ENCODE measurements at places on chromosomes 2 and 18.
A peak's percentile ranks its signal among the peaks of the same experiment; 100 is the strongest.

DNA sequence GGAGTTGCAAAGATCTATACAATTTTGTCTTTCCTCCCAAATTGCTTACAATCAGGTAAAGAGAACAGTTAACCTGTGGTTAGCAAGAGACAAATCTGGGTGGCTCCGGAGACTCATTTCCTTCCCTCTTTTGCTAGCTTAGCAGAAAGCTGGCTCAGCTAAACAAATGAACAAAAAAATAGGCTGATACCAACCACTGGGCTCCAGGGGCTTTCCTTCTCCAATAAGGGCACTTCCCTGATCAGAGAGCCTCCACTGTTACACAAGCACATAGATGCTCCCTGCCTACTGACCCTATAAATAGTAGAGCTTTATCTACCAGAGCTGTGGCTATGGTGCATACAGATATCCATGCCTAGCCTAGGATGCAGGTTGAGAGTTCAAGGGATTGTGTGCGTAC, 90.1 kb upstream of the ARL5A start:
- no peak for DNase-seq

GRCh38 chr2:177010146-177010545, 202.4 kb upstream of the HNRNPA3 start:
- no peak for DNase-seq

DNA sequence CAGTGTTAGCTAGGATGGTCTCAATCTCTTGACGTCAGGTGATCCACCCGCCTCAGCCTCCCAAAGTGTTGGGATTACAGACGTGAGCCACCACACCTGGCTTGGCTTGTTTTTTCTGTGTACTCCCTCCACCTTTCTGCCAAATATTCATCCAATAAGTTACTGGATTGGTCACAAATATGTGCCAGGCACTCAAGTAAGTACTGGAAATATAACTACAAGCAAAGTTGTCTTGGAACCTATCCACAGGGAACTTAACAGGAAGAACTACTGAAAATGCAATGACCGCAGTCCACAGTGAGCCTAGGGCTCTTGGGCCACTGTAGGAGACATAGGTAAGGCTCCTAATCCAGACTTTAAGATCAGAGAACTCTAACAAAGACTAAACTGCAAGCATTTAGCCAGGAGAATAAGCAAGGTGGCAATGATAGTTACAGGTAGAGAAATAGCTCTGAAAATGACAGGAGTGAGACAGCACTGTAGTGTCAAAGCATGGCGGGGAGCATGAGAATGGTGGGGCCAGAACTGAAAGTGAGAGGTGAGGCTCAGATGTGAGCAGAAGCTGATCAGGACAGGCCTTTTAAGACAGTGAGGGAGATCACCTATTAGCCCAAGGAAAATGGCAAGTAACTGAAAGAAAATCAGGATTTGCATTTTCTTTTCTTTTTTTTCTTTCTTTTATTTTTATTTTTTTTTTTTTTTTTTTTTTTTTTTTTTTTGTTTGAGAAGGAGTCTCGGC, 252.1 kb downstream of the RBM43 start:
- DNase-seq: no peak

GRCh38 chr2:113895301-113895700, 5.4 kb downstream of the ACTR3 start:
- peak; percentile 58 for DNase-seq

DNA sequence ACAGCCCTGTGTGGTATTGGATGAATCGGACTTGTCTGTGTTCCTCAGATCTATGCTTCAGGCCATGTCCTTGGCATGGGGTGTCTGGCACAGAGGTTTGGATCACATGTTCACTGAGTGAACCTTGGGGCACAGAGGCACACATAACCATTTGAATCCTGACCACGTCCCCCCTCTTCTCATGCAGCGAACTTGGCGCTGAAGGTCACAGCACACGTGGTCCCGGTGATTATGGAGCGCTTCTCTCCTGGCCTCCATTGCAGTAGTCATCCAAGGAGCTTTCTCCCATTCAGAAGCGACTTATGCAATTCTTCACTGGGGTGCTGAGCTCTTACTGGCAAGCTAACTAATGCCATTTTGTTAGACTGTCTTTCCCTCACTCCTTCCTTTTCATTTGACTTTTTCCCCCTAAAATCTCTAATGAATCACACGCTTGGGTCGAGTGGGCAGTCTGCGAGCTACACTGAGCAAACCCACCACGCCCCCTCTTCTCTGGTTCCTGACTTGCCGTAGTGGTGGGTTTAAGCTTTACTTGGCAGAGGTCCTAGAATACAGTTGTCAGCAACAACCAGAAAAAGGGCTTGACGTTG, 59.4 kb downstream of the KCNG2 start:
- no peak for DNase-seq

DNA sequence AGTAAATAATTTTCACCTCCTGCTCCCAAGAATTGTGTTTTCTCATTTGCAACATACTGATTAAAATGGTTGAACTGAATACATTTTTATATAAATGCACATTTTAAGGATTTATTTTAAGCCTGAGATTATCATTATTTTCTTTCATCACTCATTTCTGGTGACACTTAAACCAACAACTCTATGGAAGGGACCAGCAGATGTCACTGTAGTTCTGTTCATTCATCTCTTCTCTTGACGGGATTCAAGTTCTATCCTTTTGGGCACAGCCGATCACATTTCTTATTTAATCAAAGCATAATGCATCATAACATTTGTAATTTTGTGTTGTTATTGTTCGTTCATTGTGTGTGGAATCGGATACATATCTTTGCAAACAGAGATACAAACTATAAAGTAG, 417.9 kb downstream of the HRH4 start:
- DNase-seq: peak; percentile 20

- no peak for DNase-seq
Measured at GRCh38 chr2:10188729-10189305, 66.3 kb downstream of the RRM2 start.

- peak; percentile 73 for DNase-seq
Measured at GRCh38 chr2:41853427-41854191, 194.2 kb upstream of the PKDCC start.

GRCh38 chr2:3107567-3107966, 270.1 kb downstream of the EIPR1 start:
- DNase-seq: no peak

DNA sequence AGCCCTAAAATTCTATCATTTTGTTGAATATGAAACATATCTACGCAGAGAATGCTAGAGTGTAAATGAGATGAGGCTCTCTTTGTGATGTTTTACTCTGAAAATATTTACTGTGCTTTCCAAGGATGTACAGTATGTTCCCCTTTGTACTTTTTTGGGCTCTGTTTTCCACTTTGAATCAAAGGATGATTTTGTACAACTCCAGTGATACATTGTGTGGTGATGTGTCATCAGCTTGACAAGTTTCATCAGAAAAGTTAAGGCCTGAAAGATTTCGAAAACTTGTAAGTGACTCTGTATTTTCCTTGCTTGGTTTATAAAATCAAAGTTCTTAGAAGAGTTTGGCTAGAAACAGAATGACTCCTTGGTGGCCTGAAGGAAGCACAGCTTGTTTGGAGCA, 206.3 kb downstream of the LTBP1 start:
- DNase-seq: peak; percentile 64

DNA sequence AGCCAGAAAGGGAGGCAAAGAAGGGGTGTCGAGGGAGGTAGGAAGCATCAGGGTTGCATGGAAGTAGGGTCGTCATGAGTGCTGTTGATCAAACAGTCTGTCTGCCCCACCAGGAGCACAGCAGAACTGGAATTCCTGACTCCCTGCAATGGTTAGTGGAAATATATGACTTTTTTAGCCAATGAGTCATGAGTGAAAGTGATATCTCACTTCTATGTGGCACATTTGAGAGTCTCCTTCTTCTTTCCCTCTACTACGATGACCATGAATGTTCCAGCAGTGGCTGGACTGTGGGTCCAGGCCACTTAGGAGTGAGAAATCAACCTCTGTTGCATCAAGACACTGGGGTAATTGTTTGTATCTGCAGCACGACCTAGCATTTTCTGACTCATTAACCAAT, 199.5 kb downstream of the TTC32 start:
- DNase-seq: peak; percentile 14

- DNase-seq: no peak
Measured at GRCh38 chr2:65999796-66000195, 435.1 kb upstream of the MEIS1 start.

DNA sequence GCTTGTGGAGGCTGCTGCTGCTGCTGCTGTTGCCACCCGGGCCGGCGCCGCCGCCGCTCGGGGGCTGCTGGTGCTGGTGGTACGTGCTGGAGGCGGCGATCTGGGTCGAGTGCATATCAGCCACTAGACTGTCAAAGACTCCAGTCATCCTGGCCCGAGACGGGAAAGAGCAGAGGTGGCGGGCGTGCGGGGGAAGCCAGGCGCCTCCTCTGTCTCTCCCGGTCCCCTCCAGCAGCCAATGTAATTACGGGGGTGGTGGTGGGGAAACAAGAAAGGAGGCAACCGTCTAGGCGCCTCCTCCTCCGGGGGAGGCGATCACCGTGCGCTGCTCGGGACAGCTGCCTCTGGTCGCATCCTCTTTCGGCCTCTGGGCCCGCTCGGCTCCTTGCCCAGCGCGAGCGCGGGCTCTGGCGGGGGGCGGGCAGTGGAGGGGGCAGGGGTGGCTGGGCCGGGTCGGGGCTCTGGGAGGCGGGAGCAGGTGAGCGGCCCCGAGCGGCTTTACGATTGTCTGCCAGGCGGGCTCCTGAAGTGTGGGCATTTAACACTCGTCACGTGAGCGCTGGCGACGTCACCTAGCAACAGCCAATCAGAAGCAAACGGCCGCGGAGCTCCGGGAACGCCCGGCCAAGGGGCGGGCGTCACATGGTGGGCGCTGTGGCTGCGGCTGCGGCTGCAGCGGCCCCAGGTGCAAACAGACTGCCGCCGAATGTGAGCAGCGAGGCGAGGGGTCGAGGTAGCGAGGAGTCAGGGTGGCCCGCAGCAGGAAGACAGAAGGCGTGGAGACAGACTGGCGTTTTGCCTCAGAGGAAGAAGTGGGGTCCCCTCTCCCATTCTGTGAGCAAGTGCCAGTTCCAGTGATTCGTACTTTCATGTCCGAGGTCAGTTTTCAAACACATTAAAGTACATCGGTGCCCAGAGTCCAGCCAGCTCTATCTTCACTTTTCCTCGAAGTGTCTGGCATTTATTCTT, at the start of gene DLX2:
TSS of gene DLX2 (minus strand) at position 510 of the 969 bp plus-strand sequence. CDS start at position 148, 362 bp downstream.
- DNase-seq: peak; percentile 97

DNA sequence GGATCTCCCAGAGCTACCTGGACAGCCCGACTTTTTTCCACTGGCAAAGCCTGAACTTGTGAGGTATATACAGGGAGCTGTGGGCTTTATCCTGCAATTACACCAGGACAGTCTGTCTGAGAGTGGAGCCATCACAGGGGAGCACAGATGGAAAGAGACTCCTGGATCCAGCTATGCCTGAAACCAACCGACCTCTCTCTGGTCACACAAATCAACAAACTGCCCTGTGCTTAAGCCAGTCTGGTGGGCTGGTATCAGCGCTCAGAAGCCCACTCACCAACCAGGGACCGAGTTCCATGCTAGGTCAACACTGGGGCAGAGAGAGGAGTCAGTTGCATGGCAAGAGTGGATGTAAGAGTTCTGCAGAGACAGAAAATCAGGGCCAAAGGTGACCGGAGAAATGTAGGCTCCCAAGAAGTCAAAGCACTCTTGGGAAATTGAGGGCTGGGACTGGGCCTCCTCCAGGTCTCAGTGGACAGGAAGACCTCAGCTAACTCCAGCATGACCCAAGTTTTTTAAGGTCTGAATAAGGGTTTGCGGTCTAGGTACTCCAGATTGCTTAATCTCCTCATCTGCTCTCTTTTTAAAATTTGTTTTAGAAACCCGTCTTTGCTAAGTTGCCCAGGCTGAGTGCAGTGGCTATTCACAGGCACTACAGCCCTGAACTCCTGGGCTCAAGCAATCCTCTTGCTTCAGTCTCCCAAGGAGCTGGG, 3.8 kb upstream of the BOK start:
- DNase-seq: no peak

- DNase-seq: no peak
Measured at GRCh38 chr2:4175343-4175742, 472.0 kb downstream of the DCDC2C start.

GRCh38 chr18:47826157-47827074, 104.0 kb downstream of the SMAD2 start:
- DNase-seq: no peak

All from ELR (cell line).